ENCODE measurements at places on chromosomes 6 and 20. TPM values are rescaled to one million over a fixed set of nuclear protein-coding genes. Genes with fewer than 3 reads are reported as not detected.

POU5F1 gene
- 0.68 TPM for total RNA-seq

MOCS1 gene
- 12.8 TPM for total RNA-seq

BACH2 gene
- 1.3 TPM for total RNA-seq

IRAK1BP1 gene
- 2.7 TPM for total RNA-seq

MYL9 gene
- total RNA-seq, result 3.7 TPM

DOK5 gene
- total RNA-seq, result 0.34 TPM

LY86 gene
- total RNA-seq, result not detected

DUSP15 gene
- 0.34 TPM for total RNA-seq

SPAG4 gene
- total RNA-seq, result 19.1 TPM

SYCP2L gene
- total RNA-seq, result 0.17 TPM

C20orf202 gene
- total RNA-seq, result not detected

DNA sequence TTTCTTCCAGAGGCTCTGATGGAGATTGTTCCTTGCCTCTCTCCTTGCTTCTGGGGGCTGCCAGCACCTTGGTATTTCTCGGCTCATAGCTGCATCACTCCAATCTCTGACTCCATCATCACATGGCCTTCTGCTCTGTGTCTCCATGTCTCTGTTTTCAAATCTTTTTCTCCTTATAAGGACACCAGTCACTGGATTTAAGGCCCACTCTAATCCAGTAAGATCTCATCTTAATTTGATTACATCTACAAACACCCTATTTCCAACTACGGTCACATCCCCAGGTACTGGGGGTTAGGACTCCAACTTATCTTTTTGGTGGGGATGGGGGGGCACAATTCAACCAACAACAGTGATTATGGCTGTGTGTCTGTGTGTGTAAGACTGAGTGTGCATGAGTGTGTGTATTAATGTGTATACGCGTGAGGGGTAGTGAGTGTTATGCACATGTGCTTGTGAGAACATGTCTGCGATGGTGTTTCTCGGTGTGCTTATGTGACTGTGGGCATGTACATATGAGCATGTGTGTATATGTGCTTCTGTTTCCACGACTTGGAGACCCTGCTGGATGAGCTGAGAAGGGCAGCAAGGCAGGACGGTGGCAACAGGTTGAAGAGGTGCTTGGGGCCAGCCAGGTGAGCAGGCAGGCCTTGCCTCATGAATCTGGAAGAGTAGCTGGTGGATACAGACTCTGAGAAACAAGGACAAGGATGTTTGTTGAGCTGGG, 130.5 kb downstream of the MRPL14 start:
- no peak for DNase-seq

DNA sequence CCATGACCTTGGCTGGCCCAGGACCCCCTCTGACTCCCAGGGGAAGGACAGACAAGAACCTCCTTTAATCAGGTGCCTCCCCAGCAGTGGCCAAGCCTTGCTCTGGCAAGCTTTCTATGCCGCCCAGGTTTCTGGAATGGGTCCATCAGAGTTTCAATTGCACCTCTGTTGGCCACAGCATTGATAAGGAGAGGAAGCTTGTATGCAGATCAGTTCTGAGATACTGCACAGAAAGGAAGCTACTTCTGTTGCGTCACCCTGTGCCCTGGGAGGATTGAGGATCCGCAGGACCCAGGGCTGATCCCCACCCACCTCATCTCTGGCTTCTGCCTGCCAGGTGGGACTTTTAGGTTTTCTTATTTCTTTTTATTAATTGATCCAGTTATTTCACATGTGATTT, 167.2 kb downstream of the TFAP2C start:
- no peak for DNase-seq

DNA sequence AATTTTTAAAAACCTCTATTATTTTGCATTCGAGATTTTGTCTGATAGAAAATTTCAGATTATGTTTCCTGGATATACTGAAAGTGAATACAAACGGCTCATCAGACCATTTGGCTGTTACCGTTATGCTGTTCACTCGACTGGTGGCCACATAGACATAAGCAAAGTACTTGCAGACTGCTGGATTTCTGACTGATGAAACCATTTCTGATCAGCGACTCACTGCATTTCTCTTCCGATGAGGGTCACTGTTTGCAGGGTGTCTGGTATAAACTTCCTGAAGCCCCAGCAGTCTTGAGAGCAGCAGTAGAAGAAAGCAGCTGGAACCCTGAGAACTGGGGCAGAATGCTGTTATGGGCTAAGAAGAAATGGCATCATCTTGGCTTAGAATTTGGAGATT, 17.7 kb downstream of the SNX9 start:
- peak; percentile 46 for DNase-seq

DNA sequence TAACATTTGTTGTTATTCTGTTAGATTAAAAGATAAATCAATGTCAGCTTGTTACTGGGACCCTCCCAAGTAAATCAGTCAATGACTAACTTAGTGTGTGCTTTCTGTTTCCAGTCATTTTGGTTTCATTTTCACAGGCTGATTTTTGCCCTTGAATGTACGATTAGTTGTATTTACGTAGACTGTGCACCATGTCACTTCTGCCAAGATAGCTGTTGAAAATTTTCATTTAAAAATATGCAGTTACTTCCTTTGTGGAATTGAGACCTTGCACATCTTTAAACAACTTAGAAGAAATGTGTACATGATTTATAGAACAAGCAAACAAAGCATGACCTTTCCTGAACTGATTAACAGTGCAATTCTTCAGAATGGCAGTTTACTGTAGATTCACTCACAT, 944.8 kb upstream of the CITED2 start:
- peak; percentile 27 for DNase-seq

DNA sequence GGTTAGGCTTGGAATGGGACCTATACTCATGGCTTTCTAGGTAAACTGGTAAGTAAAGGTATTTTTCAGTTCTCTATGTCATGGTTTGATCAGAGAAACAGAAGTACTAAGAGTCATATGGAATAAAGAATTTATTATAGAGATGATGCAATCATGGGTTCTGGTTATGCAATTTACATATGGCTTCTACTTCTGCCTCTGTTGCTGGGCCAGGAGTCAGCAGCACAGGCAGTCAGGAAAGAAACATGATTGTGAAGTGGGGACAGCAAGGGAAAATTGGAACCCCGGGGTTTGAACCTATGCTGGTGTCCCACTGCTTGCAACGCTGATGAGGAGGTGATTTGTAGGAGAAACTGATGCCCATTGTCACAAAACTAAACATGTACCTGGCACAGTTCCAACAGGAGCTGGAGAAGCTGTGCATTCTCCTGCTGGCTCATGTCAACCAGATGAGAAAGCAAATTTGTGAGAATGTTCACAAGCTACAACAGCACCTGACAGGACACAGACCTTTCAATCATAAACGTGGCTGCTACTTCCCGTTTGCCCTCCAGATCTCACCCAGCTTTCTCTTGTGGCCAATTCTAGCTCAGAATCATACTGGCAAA, 887.1 kb downstream of the TFAP2A start:
- no peak for DNase-seq

GRCh38 chr6:136546331-136546730, 3.9 kb downstream of the MAP7 start:
- DNase-seq, result no peak

- no peak for DNase-seq
These were observed 125.6 kb downstream of the FOXC1 start for GRCh38 chr6:1735239-1735803.

DNA sequence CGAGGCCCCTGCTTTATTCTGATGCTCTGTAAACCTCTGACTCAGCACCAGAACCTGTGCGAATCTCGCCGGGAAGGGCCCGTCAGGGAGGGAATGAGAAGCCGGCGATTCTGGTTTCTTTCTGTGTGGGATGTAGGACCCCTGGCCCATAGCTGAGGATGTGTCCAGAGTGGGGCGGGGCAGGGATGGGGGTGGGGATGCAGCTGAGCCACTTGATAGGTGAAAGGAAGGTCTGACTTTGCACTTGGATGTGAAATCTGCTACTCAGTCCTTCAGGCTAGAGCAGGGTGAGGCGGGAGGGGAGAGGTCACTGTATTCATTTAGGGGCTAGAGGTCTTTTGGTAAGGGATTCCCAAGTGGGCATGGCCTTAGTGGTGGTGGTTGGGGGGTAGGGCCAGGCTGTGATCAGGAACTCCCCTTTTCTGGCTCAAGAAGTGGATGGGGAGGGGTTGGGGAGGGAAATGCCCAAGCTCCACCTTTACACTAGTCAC, 2.3 kb downstream of the TOX2 start:
- no peak for DNase-seq

DNA sequence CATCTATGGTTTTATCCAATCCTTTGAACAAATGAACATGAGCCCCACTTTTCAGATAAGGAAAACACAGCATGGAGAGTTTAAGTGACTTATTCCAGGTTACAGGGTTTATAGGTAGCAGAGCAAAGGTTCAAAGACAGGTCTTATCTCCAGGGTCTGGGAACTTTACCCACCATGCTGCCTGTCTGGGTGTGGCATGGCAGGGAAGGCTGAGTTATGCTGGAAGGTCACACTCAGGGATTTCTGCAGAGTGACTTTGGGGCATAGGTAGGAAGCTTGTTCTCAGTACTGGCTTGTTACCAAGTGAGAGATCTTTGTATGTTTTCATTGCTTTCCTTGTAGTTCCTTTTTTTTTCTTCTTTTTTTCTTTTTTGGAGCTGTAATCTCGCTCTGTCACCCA, 1.8 kb downstream of the ZNF831 start:
- no peak for DNase-seq

- no peak for DNase-seq
These were observed 221.3 kb downstream of the QKI start for GRCh38 chr6:163635731-163636364.

DNA sequence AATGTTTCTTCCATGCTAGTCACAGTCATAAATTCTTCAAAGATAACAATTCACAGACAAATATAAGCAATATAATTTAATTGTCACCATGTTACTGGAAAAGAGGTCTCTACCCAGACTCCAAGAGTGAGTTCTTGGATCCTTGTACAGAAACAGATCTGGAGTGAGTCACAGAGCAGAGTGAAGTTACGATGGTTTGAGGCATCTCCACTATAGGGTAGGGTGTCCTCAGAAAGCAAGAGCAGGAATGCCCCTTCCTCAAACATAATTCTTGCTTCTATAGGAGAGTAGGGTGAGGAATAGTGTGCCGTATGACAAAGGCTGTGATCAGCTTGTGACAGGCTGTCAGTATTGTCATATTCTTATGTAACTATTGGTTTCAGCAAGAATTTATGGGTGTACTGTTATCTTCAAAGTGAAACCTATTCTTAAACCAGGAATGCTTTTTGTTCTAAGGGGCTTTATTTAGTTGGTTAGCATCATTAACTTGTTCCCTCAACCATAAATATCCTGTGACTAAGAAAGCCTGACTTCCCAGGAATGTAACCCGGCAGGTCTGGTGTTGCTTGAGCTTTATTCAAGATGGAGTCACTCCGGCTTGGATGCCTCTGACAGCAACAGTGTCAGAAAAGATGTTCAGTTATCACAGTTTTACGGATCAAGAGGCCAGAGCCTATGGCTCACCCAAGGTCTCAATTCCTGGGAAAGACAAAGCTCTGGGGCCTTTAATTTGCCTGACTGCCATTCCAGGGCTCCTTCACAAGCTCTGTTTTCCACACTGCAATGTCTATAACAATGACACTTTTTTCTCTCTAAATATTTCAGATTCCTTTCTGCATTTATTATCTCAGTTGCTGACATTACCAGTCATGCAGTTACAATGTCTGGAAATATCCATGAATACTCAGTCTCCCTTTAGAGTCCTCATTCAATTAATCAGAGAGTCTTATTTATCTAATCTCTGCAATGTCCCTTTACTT, 298.6 kb downstream of the C6orf118 start:
- no peak for DNase-seq

DNA sequence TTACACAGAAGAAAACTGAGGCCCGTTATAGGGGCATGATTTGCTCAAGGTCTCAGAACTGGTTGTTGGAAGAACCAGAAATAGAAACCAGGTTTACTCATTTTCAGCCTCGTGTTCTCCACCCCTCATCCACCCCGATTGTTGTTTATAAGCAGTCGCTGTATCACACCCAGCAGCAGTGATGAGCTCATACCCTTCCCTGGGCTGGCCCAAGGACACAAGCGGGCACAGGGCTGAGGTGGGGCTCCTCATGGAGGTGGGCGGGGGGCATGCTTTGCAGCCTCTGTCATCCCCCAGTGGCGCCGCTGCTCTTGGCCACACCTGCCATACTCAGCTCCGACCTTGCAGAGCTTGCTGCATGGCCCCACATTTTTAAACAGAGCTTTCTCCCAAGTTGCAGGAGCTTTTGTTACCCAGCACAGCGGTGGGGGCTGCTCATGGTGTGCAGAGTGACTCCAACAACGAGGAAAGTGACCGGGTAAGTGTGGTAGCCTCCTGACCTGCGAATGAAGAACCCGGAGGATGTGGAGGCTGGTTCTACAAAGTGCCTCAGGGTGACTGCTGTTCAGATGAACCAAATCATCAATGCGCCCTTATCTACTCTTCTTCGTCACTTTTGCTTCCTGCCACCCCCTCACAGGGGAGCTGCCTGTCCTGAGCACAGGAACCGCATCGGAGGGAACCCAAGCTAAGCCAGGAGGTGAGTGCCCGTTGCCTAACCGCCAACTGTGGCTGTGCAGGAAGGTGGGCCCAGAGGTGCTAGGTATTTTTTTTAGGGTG, 43.6 kb upstream of the NKX2-2 start:
- no peak for DNase-seq

- peak; percentile 45 for DNase-seq
These were observed 244.1 kb upstream of the QKI start for GRCh38 chr6:163170294-163170883.

GRCh38 chr20:11178946-11179654, 505.3 kb upstream of the JAG1 start:
- DNase-seq, result peak; percentile 94

DNA sequence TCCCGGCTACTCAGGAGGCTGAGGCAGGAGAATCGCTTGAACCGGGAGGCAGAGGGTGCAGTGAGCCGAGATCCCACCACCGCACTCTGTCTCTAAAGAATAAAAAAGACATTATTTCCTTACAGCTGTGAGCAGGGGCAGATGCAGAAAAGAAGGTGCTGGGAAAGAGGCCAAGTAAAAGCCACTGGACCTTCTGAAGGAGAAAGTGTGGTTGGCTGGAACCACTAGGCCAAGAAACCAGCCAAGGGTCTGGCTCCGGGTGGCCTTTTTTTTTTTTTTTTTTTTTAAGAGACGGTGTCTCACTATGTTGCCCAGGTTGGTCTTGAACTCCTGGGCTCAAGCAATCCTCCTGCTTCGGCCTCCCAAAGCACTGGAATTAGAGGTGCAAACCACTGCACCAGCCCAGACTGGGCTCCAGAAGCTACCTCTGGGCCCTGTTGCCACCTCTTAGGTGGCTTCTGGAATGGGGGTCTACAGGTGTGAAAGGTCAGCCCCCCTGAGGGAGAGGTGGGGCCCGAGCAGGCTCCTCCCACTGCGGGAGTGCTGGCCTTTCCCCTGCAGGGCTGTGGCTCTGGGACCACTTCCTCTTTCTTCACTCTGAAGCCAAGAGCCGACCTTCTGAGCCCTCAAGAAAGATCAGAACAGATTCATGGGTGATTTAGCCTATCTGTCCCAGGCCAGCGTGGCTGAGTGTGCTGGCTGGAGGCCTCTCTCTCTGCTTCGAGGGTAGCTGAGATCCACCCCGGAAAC, at the start of gene FGD2:
FGD2 (plus strand) TSS at position 595 of the 750 bp plus-strand sequence. CDS start 163 bp downstream, outside the sequence.
- DNase-seq, result no peak

GRCh38 chr6:156719720-156720563, 57.2 kb upstream of the ARID1B start:
- peak; percentile 66 for DNase-seq

- no peak for DNase-seq
These were observed 190.9 kb downstream of the SASH1 start for GRCh38 chr6:148533309-148534107.

GRCh38 chr6:132131351-132131750, 180.2 kb upstream of the CCN2 start:
- no peak for DNase-seq

- DNase-seq, result no peak
These were observed 32.6 kb downstream of the BAK1 start for GRCh38 chr6:33547499-33547898.

- DNase-seq, result no peak
These were observed 291.8 kb downstream of the FOXC1 start for GRCh38 chr6:1901556-1901955.

Data from dermis blood vessel endothelial cell (primary cell).